ENCODE measurements at places on chromosomes 5 and 9.
A peak's percentile ranks its signal among the peaks of the same experiment; 100 is the strongest.

DNA sequence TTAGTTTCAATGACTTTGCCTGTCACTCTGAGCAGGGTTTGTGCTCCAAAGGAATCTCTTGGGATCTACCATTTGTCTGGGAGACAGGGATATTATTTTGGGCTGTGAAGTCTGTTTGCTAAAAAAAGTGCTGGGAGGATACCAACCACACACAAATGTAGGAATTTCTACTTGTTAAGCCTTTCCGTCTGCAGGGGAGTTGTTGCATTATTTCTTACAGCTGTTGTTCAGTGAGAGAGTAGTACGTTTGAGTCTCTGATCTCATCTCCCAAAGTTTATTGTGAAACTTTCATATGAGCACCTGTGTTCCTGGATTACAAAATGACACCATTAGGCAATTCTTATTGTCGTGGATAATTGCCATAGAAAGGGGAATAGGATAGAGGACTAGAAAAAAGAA is 78.3 kb upstream of the SEMA6A start:
- no peak for DNase-seq

- DNase-seq, result no peak
Measured at GRCh38 chr5:14439087-14439871, 142.3 kb upstream of the OTULINL start.

- DNase-seq, result peak; percentile 9
Measured at GRCh38 chr5:56415356-56415765, 182.2 kb upstream of the ANKRD55 start.

- no peak for DNase-seq
Measured at GRCh38 chr5:82586661-82587310, 308.6 kb upstream of the RPS23 start.

DNA sequence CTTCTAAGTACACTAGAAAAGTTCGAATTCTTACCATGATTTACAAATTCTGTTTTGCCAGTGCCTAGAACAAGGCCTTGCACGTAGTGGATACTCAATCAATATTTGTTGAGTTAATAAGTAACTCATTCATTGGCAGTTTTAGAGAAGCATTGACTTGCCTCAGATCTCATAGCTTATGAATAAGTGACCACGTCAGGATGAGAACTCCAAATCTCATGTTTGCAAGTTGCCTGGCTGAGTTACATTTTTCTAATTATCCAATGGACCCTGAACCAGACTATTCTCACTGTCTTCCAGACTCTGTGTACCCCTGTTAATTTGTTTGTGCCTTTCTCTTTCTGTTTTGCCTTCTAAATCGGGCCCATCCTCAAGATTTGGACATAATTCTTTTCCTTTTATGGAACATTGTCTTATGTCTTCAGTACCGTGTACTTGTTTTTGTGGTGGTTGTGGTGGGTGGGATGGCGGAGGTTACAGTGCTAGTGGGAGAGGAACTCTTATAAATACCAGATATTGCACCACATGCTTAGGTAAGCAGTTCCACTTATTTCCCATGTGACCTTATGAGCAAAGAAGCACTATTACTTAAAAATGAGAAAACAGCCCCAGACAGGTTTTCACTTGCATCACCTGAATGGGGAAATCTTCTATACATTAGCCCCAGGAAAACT is 96.3 kb downstream of the UNC13B start:
- no peak for DNase-seq

- no peak for DNase-seq
Measured at GRCh38 chr9:5951686-5952211, 61.1 kb downstream of the MLANA start.

GRCh38 chr5:67214036-67214435 is 17.4 kb upstream of the CD180 start:
- DNase-seq, result no peak

DNA sequence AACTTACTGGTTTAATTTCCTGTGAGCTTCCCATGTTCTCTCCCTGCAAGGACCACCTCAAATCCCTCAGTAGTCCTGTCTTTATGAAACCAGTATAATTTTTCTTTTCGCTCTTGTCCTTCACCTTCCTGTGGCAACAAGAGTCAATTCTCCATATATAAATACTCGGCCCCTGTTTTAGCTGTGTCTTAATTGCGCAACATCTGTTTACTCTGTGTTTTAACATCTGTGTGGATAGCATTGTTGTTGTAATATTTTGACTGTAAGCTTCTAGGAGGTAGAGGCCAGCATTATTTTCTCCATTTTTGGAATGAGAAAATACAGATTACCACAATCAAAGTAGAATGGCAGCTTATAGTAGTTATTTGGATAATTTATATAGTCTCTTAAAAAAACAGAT is 30.2 kb upstream of the CDKN2B start:
- no peak for DNase-seq

- DNase-seq, result no peak
Measured at GRCh38 chr5:5826911-5827310, 404.4 kb downstream of the ICE1 start.

- no peak for DNase-seq
Measured at GRCh38 chr5:149153193-149153750, 12.0 kb downstream of the ABLIM3 start.

DNA sequence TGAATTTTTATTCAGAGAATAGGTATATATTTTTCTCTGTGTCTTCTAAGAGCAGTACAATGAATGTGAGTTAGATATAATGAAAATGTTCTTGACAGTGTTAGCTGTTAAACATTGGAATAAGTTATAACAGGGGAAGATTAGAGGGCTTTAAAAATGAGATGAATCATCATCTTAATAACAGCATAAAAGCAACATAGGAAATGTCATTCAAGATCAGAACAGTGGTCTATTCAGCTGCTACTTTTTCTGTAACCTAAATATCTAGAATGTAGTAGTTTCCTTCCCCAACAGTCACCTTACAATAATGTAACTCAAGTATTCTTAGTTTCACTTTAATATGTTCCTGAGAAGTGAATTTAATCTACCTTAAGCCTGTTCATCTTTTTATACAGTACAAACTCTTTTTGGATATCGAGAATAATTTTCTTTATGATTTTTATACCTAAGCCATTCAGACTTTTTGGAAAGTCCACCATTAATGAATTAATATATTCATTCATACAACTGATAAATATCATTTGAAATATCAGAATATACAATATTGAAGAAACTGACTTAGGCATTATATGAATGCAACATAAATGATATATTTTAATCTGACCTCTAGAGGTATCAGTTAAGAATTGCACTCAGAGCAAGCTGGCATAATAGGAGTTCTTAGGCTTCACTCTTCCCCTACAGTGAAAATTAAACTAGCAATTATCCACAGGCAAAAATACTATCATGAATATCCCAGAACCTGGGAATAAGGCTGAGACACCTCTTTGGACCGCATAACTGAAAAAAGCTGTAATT is 66.1 kb upstream of the EDIL3 start:
- DNase-seq, result no peak

All from HS-27A (cell line).